ENCODE measurements at places on chromosomes 13 and 19. TPM values are rescaled to one million over a fixed set of nuclear protein-coding genes. Genes with fewer than 3 reads are reported as not detected.

The DCT gene
- total RNA-seq = not detected

The IZUMO2 gene
- total RNA-seq = not detected

The SOX1 gene
- total RNA-seq = not detected

DNA sequence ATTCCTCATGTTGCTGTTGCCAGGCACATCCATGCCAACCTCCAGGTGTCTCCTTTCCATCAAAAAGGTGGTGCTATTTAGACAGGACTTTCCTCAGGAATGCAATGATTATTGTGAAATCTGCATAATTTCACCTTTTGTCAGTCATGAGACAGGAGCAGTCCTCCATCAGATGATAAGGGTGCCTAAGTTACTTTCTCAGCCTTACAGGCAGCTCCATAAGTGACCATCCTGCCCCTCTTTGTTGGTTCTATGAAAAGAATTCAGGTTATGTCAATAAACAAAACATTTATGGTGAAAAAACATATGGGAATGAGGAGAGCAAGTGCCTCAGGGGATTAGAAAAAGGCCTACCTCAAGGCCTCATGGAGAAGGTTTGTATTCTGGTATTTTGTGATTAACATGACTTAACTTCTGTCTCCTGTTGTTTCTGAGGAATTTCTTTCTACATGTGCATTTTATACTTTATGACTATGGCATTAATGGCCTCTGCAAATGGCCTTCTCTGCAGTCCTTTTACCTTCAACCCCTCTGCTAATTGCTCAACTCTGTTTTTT lies 110.3 kb upstream of the DIAPH3 start:
- DNase-seq = no peak

DNA sequence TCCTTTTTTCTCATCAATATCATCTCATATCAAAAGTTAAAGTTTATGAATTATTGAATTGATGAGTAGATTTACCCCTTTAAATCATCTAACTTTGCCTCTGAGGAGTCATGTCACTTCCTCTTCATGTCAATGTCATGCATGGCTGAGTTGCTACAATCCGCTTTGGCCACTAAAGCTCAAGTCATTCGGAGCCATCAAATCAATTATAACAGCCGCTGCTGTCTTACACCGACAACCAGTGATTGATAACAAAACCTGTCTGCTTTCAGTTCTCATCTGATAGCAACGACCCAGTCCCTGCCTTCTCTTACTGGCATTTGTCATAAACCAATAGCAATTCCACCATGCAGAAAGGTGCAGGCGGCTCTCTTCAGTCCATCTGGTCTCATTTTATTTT lies 429.3 kb downstream of the DIAPH3 start:
- no peak for DNase-seq

GRCh38 chr13:50707628-50708027 lies 135.9 kb downstream of the DLEU7 start:
- no peak for DNase-seq

GRCh38 chr13:112748947-112749735 lies 59.3 kb downstream of the ATP11A start:
- DNase-seq = no peak

- no peak for DNase-seq
Observed at GRCh38 chr19:54189145-54189734, at the start of gene MBOAT7. MBOAT7 (minus strand) TSS chr19:54189580; CDS start chr19:54188508, 1,072 bp downstream.

GRCh38 chr13:40187324-40187795 lies 479.1 kb downstream of the FOXO1 start:
- DNase-seq = no peak

DNA sequence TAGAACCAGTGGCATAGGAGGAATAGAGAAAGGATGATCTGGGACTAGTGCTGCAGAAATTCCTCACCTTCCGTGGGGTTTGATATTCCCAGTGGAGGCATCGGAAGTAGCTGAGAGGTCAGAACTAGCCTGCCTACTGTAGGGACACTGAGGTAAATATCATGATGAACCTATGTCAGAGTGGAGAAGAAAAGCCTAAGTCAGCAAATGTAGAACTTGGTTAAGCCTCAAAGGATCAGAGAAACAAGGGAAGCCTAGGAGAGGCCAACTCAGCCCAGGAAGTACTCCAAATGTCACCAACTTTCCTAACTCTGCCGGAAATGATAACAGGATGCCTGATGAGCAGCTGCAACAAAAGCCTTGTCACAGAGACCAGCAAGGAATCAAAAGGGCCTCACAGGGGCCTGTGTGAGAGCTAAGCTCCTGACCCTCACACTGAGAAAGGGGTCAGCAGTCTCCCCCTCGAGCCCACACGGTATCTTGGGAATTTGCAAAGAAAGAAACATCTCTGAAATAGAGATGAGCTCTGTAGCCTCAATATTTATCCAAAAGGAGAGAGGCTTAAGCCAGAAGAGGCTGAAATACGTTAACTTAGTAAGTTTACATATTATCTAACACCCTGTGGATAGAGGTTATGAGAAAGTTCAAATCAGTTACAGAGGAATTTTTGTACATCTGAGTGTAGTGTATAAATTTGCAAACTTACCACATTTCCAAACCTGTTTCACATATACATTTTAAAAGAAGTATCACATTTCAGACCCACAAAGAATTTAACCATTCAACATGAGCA lies 1064.3 kb downstream of the DIAPH3 start:
- DNase-seq = no peak

All from HT-29 (cell line).